ENCODE measurements at places on chromosomes 5 and 9. TPM values are rescaled to one million over a fixed set of nuclear protein-coding genes. Genes with fewer than 3 reads are reported as not detected.

Gene PCDHGB4
- total RNA-seq = 15.2 TPM

Gene F2RL1
- 135 TPM for total RNA-seq

Gene ABO
- 0.10 TPM for total RNA-seq

Gene PCDHB2
- 1.6 TPM for total RNA-seq

Gene SLC36A2
- not detected for total RNA-seq

Gene PDE6A
- under 0.01 TPM for total RNA-seq

Gene ANKHD1
- 74.1 TPM for total RNA-seq

Gene TMEM215
- total RNA-seq = under 0.01 TPM

Gene ARHGEF37
- 16.7 TPM for total RNA-seq

Gene NPR3
- 1.3 TPM for total RNA-seq

Gene CXXC5
- 6.5 TPM for total RNA-seq

Gene IL13
- total RNA-seq = not detected

Gene SLC6A18
- total RNA-seq = not detected

Gene CCDC107
- total RNA-seq = 6.0 TPM

Gene PCDHA13
- not detected for total RNA-seq

Gene TAS2R1
- not detected for total RNA-seq

Gene SNCAIP
- 37.4 TPM for total RNA-seq

Gene FGD3
- 0.19 TPM for total RNA-seq

Gene FAM163B
- total RNA-seq = not detected

Gene PCDHGB3
- total RNA-seq = 6.5 TPM

Gene PCDHB9
- total RNA-seq = 0.65 TPM

Gene SYK
- total RNA-seq = not detected

Gene LHX6
- total RNA-seq = 10.1 TPM

Gene IL5
- total RNA-seq = not detected

Gene WDR36
- total RNA-seq = 60.8 TPM

Gene ANKRD20A1
- total RNA-seq = 0.98 TPM

Gene MSX2
- not detected for total RNA-seq

Gene FAM169A
- total RNA-seq = under 0.01 TPM

Gene ADAMTS16
- total RNA-seq = not detected

Gene SLC22A4
- total RNA-seq = 4.9 TPM

Gene C9orf152
- not detected for total RNA-seq

Gene MAP1B
- 216 TPM for total RNA-seq

Gene LCN12
- total RNA-seq = 0.29 TPM

Gene FGF1
- total RNA-seq = under 0.01 TPM

Measured in vein endothelial cell (primary cell).